ENCODE measurements at places on chromosomes 13 and 19.

- DNase-seq = no peak
These were observed 513 bp downstream of the MIER2 start for GRCh38 chr19:343941-344624.

- DNase-seq = no peak
These were observed 418.9 kb upstream of the ARGLU1 start for GRCh38 chr13:106986687-106987426.

- DNase-seq = no peak
These were observed at the start of gene TTC9B for GRCh38 chr19:40217934-40218890. TTC9B (minus strand) TSS chr19:40218384; CDS start chr19:40218381, 3 bp downstream.

DNA sequence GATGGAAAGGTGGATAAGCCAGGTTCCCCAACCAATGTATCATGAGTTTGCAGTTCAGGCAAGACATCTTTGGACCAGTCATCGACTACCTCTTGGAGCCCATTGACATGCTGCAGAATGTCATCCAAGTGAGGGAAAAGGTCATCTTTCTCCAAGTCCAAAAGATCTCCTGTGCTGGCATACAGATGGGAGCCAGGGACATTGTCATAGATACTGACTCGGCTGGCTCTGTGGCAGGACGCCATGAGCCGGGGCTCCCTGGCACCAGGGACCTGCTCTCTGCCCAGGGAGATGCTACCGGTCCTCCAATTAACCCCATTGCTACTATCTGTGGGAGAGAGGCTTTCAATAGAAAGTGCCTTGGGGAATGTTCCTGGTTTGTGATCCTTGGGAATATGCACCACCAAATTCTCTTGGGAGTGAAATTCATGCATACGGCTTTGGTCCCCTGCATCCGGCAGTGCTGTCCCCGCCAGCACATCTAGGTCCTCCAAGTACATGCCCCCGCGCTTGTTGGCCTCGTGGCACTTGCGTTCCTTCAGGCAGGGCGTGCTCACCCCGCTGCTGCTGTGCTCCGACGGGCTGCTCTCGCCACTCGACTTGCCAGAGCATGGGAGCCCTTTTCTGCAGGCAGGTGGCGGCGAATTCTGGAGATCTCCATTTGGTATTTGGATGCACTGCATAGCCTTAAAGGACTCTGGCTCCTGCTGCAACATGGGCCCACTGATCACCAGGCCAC, 113.0 kb downstream of the KL start:
- no peak for DNase-seq

GRCh38 chr19:50972795-50973376, 3.5 kb upstream of the KLK6 start:
- no peak for DNase-seq

- no peak for DNase-seq
These were observed 706.4 kb upstream of the KLHL1 start for GRCh38 chr13:70814684-70815083.

DNA sequence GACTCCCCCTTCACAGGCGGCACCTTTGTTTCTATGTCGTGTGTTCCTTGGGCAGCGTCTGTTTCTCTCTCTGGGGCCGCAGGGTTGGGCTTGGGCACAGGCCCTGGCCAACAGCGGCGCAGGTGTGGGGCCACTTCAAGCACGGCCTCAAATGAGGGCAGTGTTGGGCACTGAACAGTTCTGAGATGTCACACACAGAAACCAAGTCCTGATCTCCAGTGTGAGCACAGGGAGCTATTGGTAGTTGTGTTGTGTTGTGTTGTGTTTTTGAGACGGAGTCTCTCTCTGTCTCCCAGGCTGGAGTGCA, 42.7 kb downstream of the GATAD2A start:
- no peak for DNase-seq
